Stimulated activated CD4-positive, alpha-beta T cell treated with anti-CD3 and anti-CD28 coated beads, Interleukin-15, amount 100 ng/mL, for 24 hours (primary cell): ENCODE measurements at places on chromosomes 11 and 22.

- no peak for DNase-seq
These were observed 29.3 kb downstream of the LMO1 start for GRCh38 chr11:8234425-8234821.

- DNase-seq = no peak
These were observed 125.9 kb downstream of the TEAD1 start for GRCh38 chr11:12800032-12800671.

- no peak for DNase-seq
These were observed 122.7 kb downstream of the DBX1 start for GRCh38 chr11:20037396-20038153.

DNA sequence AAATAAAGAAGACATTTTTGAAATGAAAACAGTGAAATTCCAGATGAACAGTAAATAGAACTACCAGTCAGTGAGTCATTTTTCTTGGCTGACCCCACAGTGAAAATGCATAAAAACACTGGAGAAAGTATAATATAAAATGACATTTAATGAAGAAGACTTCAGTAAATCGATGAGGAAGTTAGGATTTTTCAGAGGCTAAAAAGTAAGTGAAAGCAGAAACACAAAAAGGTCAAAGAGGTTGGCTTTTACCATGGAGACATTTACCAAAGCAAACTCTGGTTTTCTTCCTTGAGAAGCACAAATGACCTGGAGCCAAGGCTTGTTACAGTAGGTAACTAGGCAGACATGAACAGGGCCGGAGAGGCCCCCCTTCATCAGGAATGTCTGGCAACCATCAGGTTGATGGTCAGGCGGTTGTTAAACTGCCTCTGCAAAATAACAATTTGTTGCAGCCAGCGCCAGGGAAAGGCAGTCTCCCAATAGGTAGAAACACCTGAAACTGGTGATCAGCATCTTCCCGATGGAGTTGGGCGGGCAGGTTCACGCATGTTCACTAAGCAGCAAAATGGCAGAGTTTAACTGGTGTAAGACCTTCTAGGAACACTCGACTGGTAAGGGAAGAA, 16.7 kb upstream of the TMEM123 start:
- no peak for DNase-seq

- no peak for DNase-seq
These were observed 6.8 kb downstream of the AP2A2 start for GRCh38 chr11:932435-932834.

GRCh38 chr22:20315337-20316216, 4.3 kb downstream of the DGCR6L start:
- DNase-seq = no peak

- no peak for DNase-seq
These were observed 296.6 kb downstream of the LUZP2 start for GRCh38 chr11:24793479-24793878.

- no peak for DNase-seq
These were observed 81.3 kb downstream of the PDE2A start for GRCh38 chr11:72592698-72593495.

DNA sequence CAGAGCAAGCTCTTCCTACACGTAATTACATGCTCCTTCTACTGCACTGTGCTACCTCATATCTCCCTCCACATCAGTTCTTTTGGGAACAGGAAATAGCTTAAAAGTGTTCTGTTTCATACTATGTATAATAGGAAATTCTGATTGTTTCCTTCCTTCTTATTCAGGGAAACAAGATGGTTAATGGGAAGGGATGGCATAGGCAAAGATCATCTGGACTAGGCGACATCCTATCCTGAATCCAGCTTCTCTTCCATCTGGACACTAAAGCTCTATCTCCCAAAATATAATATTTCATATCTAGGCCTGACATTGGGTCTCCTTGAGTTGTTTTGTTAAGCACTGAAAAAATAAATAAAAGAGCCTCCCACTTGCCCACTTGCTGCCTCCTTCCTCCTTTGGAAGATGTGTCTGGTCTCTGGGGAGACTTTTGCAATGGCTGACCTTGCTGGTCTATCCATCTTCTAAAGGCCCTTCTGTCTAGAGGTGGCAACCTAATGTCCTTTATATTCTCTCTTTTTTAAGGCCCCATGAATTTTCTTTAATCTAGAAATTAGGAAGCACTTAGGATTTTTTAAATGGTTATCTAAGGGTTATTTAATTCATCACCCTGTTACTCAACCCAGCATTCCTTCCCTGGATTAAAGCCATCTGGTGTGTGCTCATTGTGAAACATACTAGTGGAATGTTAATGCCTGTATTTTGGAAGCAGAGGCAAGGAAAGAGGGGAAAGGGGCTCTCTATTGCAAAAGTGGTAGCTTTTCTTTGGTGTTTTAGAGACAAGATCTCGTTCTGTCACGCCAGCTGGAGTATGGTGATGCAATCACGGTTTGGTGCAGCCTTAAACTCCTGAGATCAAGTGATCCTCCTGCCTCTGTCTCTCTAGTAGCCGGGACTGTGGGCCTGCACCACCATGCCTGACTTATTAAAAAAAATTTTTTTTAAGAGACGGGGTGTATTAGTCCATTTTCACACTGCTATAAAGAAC, 20.6 kb downstream of the CLMP start:
- DNase-seq = no peak

DNA sequence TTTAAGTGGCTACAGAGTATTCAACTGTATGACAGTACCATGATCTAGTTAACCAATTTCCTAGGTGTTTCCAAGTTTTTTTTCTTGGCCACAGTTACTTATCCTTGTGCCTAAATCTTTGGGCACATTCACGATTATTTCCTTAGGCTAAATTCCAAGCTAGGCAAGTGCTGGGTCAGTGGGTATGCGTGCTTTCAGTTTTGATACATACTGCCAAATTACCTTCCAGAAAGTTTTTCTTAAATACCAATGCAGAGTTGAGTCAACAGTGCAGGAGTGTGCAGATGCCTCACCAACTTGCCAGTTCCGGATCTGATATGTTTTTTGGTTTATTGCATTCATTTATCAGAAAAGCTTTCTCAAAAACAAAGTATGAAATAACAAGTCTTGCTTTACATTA, 67.9 kb upstream of the OR4B1 start:
- DNase-seq = no peak
